ENCODE measurements at places on chromosomes 3 and 15.

- no peak for DNase-seq
Observed at GRCh38 chr15:98800437-98801233, 152.3 kb downstream of the IGF1R start.

- DNase-seq: no peak
Observed at GRCh38 chr15:56804938-56805337, 71.6 kb upstream of the ZNF280D start.

DNA sequence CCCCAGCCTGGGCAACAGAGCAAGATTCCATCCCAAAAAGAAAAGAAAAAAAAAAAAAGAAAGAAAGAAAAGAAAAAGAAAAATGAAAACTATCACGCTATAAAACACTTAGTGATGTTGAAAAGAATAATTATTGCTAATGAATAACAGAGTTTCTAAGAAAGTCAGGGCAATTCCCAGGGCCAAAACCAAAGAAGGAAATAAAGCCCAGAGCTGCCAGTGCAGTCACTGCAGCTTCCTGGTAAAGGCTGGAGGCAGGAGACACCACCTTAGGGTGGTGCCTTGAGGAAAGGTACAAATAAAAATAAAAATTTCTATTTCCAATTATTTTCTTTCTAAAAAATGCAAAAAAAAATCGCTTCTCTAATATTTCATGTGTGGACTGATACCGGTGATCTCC is 19.7 kb upstream of the UACA start:
- no peak for DNase-seq

- no peak for DNase-seq
Observed at GRCh38 chr3:64884536-64884935, 196.7 kb upstream of the ADAMTS9 start.

DNA sequence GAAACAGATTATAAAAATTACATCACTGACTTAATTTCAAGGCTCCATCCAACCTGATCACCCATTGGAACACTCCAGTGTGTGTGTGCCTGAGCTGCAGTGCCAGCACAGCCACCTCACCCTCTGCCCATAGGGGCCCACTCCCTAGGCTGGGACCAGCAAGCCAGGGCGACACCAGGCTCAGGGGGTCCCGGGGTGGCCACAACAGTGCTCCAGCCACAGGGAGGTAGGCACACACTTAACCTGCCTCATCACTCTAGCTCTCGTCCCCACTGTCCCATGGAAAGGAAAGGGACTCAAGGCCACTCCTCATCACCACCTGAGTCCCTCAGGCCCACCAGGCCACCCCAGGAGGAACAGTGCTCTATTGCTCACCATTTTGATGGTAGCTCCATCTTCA is 24.9 kb downstream of the ZXDC start:
- no peak for DNase-seq
